GM23338 (cell line): ENCODE measurements at places on chromosomes 3 and 15. TPM values are rescaled to one million over a fixed set of nuclear protein-coding genes. Genes with fewer than 3 reads are reported as not detected.

DNA sequence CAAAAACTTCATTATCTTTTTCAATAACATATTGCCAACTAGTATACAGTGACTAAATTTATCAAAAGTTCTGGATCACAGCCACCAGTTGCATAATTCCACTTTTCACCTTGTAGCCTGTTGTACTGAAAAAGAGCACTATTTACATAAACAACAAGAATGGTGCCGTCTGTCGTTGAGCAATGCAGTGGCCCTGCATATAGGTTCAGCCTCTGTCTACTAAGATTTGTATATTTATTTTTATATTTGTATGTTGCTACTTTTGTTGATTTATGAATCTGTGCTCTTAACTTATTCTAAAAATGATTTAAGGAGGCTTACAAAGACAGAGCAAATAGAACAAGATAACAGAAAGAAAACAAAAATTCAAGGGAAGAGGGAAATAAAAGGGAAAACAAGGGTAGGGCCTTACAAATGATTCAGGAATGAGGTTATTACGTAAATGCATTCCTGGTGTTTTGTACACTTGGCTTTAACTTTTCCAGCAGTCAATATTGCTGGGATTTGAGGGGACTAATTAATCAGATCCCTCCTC, 257.6 kb upstream of the STT3B start:
- H3K27me3 ChIP-seq: no peaks in the 10 kb centered on the region
- no peaks in the 10 kb centered on the region for H3K36me3 ChIP-seq
- no peak overlapping the region for H3K27ac ChIP-seq
- peak; percentile 21 for DNase-seq
- H3K4me1 ChIP-seq: peaks cover 17% of the 10 kb centered on the region

The ROBO1 gene
- 63.8 and 78.3 TPM in 2 replicates for total RNA-seq

GRCh38 chr3:111667621-111668239, 72.6 kb upstream of the ZBED2 start:
- peaks cover 2% of the 10 kb centered on the region for H3K27me3 ChIP-seq
- no peaks in the 10 kb centered on the region for H3K4me1 ChIP-seq
- DNase-seq: no peak
- H3K36me3 ChIP-seq: no peaks in the 10 kb centered on the region; the same call in 1 of the 2 replicates
- H3K27ac ChIP-seq: no peak overlapping the region

DNA sequence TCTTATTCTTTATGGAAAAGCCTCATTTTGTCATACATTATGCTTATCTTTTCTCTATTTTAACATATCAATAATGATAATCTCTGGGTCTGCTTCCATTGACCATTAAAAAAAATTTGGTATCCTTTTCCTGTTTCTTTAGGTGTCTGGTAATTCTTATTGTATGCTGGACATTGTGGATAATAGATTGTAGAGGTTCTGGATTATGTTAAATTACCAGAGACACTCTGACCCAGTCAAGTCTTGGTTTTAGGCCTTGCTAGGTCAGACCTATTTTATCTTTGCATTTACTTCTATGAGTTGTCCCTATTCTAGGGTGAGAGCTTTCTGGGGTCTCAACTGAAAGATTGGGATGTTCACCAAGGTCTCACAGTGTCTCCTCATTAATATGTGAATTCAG, 9.3 kb downstream of the MOBP start:
- no peak for DNase-seq
- no peak overlapping the region for H3K27ac ChIP-seq
- H3K27me3 ChIP-seq: no peaks in the 10 kb centered on the region
- H3K36me3 ChIP-seq: no peaks in the 10 kb centered on the region

The C3orf52 gene
- 14.1 and 16.6 TPM in 2 replicates for total RNA-seq

The NR2E3 gene
- 0.62 and 1.3 TPM in 2 replicates for total RNA-seq

DNA sequence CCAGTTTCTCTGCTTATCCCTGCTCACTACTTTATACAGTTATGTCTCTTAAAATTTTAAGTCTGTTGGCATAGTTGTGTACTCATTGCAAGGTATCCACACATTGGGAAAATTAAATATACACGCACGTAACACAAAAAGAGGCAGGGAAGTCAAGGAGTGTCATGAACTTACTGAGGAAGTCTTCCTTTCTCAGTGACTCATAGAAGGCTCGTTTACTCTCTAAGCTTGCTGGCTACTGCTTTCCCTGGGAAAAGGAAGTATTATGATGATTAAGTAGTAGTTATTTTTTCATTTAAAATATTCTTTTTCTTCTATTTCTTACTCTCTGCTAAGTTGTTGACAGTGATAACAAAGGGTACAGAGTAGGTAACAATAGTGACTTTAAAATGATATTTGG, 287.3 kb downstream of the UBE2E2 start:
- no peak overlapping the region for H3K4me3 ChIP-seq
- H3K27ac ChIP-seq: no peak overlapping the region
- H3K4me1 ChIP-seq: peaks cover 11% of the 10 kb centered on the region; the same call in 1 of the 2 replicates

GRCh38 chr3:108899530-108899929, 54.1 kb downstream of the GUCA1C start:
- no peaks in the 10 kb centered on the region for H3K4me1 ChIP-seq
- H3K27ac ChIP-seq: no peak overlapping the region
- H3K4me3 ChIP-seq: no peak overlapping the region
- no peak for DNase-seq

GRCh38 chr3:71060536-71060935, 523.0 kb downstream of the FOXP1 start:
- no peak overlapping the region for H3K27ac ChIP-seq
- peaks cover 81% of the 10 kb centered on the region for H3K4me1 ChIP-seq
- H3K27me3 ChIP-seq: peaks cover 19% of the 10 kb centered on the region; the same call in 1 of the 2 replicates

DNA sequence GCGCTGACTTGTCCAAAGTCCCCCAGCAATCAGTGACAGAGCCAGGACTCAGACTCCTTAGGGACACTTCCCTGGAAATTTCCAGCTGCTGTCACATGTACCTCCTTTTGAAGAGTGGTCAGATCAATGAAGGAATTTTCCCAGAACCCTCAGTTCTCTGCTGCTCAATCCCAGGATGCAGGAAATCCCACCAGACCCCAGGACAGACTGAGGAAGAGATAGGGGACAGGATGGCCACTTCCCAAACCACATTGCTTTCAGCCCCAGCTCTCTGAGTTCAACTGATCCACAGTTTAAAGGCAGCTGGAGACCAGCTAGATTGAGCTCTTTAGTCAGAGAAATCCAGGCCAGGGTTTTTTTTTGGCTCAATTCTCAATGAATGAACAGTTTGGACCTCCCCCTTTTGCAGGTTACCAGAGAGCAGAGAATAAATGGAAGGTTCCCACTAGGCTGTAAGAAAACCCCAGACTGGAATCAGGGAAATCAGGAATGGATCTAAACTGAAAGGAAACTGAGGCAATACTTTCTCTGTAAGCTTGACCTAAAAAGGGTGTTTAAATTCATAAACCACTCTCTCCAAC, 1.5 kb downstream of the CYP1A1 start:
- peak; percentile 93 for DNase-seq
- H3K4me1 ChIP-seq: peaks cover 7% of the 10 kb centered on the region; the same call in 1 of the 2 replicates
- H3K36me3 ChIP-seq: no peaks in the 10 kb centered on the region
- H3K27me3 ChIP-seq: peaks cover 33% of the 10 kb centered on the region
- no peak overlapping the region for H3K27ac ChIP-seq

The ITPKA gene
- 1.5 and 2.1 TPM in 2 replicates for total RNA-seq

DNA sequence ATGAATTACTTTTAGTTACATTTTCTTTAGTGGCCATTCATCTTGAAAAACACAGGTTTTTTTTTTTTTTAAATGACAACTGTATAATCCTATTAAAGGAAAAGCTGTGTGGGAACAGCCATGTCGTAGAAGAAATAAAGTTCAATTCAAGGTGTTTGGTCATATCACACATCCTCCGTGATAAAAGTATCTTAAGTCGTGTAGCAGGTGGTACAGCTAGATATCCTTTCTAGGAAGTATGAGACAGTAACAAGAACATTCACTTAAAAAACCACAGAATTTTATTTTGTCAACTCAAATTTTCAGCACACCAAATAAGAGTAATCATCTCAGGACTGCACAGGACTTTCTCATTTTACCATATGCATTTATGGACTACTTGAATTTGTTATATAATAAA, 16.1 kb downstream of the ZDHHC23 start:
- no peak overlapping the region for H3K4me3 ChIP-seq
- H3K27me3 ChIP-seq: no peaks in the 10 kb centered on the region
- DNase-seq: no peak
- peaks cover 15% of the 10 kb centered on the region for H3K4me1 ChIP-seq

GRCh38 chr3:15822281-15822680, 24.5 kb upstream of the ANKRD28 start:
- no peaks in the 10 kb centered on the region for H3K36me3 ChIP-seq
- no peak for DNase-seq
- H3K4me3 ChIP-seq: no peak overlapping the region
- H3K27me3 ChIP-seq: no peaks in the 10 kb centered on the region
- no peak overlapping the region for H3K27ac ChIP-seq

GRCh38 chr15:45521596-45522327, 793 bp downstream of the SLC30A4 start:
- H3K4me1 ChIP-seq: no peaks in the 10 kb centered on the region; the same call in 1 of the 2 replicates
- H3K4me3 ChIP-seq: peak overlapping the region; percentile 71
- DNase-seq: peak; percentile 4
- no peak overlapping the region for H3K27ac ChIP-seq
- peaks cover 94% of the 10 kb centered on the region for H3K27me3 ChIP-seq

DNA sequence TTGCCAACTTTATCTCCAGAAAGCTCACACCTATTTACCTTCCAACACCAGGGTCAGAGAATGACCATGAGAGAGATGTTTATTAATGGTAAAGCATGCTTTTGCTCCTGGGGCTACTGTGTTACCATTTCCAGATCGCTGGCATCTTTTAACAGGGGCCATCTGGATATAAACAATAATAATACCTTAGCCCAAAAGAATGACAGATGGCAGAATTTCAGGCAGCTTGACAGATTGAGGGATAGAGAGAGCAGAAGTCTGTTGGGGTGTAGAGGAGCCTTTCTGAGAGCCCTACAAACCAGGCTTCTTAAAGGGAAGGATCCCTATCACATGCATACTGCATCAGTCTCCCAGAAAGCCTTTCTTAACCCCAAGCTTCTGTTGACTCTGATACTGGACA, 17.7 kb downstream of the RBP1 start:
- DNase-seq: no peak
- H3K27me3 ChIP-seq: 0 out of 2 replicates have a peak, but pooled peaks cover 4% of the 10 kb centered on the region
- no peak overlapping the region for H3K4me3 ChIP-seq
- H3K36me3 ChIP-seq: no peaks in the 10 kb centered on the region
- H3K4me1 ChIP-seq: peaks cover 23% of the 10 kb centered on the region

The OXNAD1 gene
- total RNA-seq: 34.2 and 39.4 TPM in 2 replicates

The SCAMP5 gene
- 31.0 and 43.3 TPM in 2 replicates for total RNA-seq

The MINDY4B gene
- total RNA-seq: not detected in 2 replicates

The SST gene
- not detected in 2 replicates for total RNA-seq

The MST1R gene
- total RNA-seq: 3.7 and 4.4 TPM in 2 replicates

The BMF gene
- total RNA-seq: 16.0 and 20.3 TPM in 2 replicates

GRCh38 chr15:35023804-35024203, 35.7 kb upstream of the ZNF770 start:
- H3K27me3 ChIP-seq: no peaks in the 10 kb centered on the region
- H3K36me3 ChIP-seq: no peaks in the 10 kb centered on the region
- DNase-seq: peak; percentile 34
- H3K4me1 ChIP-seq: peaks cover 29% of the 10 kb centered on the region

GRCh38 chr3:117217355-117217754, 507.8 kb downstream of the TUSC7 start:
- H3K4me1 ChIP-seq: no peaks in the 10 kb centered on the region
- no peak overlapping the region for H3K27ac ChIP-seq
- no peak overlapping the region for H3K4me3 ChIP-seq
- H3K27me3 ChIP-seq: no peaks in the 10 kb centered on the region

GRCh38 chr15:67771189-67771800, 54.0 kb upstream of the SKOR1 start:
- DNase-seq: peak; percentile 47
- no peak overlapping the region for H3K27ac ChIP-seq
- H3K36me3 ChIP-seq: no peaks in the 10 kb centered on the region
- H3K4me3 ChIP-seq: no peak overlapping the region
- H3K4me1 ChIP-seq: peaks cover 49% of the 10 kb centered on the region

GRCh38 chr15:67017311-67017710, 48.1 kb upstream of the SMAD3 start:
- H3K27ac ChIP-seq: no peak overlapping the region
- no peak for DNase-seq
- H3K4me1 ChIP-seq: peaks cover 11% of the 10 kb centered on the region; the same call in 1 of the 2 replicates
- no peaks in the 10 kb centered on the region for H3K27me3 ChIP-seq
- no peaks in the 10 kb centered on the region for H3K36me3 ChIP-seq

DNA sequence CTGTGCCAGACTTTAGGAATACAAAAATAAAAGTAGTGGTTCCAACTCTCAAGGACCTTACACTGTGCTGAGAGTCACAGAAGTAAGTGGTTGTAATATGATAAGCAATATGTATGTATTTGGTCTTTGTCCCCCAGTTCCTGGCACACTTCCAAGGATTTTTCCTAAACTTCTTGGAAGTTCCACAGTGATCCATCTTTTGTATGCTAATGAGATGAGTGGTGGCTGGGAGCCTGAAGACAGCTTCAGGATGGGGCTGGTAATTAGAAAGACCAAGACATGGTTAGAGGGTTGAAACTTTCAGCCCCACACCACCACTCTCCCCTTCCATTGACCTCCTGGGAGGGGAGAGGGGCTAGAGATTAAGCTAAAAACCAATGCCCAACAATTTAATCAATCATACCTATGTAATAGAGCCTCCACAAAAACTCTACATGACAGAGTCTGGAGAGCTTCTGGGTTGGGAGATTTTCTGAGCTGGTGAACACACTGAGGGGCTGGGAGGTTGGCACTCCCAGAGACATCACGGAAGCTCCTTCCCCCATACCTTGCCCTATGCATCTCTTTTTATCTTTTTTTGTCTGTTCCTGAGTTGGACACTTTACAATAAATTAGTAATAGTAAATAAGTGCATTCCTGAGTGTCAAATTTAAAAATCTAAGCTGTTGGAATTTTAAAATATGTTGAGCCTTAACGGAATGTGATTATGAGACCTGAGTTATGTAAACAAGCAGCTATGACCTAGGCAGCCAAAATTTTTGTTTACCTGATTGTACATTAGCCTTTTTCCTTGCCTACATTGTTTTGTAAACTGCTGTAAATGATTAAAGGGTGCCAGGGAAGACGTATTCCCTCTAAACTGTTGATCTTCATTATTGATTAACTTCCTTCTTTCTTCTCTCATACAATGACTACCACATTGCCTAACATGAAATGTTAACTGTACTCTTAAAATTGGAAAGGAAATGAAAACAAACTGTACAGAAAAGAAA, 24.3 kb downstream of the CD200R1L start:
- H3K4me1 ChIP-seq: no peaks in the 10 kb centered on the region; the same call in 1 of the 2 replicates
- no peak for DNase-seq
- H3K27ac ChIP-seq: no peak overlapping the region
- no peaks in the 10 kb centered on the region for H3K36me3 ChIP-seq
- H3K27me3 ChIP-seq: no peaks in the 10 kb centered on the region
- H3K4me3 ChIP-seq: no peak overlapping the region

The CASR gene
- 0.04 and 0.56 TPM in 2 replicates for total RNA-seq
